Stimulated activated CD8-positive, alpha-beta memory T cell treated with anti-CD3 and anti-CD28 coated beads, Interleukin-7, amount 100 ng/mL, for 1 hour (primary cell): ENCODE measurements at places on chromosomes 11 and 22.
A peak's percentile ranks its signal among the peaks of the same experiment; 100 is the strongest.

- DNase-seq = no peak
These were observed at the start of gene ABCG4 for GRCh38 chr11:119149018-119149785. TSS of gene ABCG4 (plus strand) at chr11:119149052. CDS start at chr11:119149966, 914 bp downstream.

DNA sequence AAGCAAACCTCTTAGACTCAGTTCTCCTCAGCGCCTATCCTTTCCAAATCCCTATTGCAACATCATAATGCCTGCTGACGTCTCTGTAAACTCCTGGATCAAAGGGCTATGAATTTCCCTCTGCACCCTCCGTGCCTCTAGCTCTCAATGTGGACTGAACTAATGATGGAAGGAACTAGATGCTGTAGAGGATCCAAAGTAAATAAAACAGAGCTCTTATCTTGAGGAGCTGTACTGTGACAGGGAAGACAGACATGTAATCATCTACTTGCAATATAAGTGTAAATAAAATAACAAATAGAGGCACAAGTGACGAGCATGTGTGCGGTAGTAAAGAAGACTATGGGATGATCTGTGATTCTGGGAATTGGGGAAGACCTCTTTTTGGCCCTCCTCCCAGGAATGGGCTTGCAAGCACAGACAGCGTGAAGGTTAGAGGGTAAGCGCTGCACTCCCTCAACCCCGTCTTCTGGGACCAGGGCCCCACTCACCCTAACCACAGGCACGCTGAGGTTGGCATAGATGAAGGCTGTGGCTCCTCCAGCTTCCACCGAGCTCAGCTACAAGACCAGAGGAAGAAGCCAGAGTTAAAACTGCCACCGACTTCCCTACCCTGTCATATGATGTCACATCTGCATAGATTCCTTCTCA, 42.2 kb downstream of the P4HA3 start:
- no peak for DNase-seq

GRCh38 chr11:58659910-58660570, 37.6 kb downstream of the CNTF start:
- no peak for DNase-seq

DNA sequence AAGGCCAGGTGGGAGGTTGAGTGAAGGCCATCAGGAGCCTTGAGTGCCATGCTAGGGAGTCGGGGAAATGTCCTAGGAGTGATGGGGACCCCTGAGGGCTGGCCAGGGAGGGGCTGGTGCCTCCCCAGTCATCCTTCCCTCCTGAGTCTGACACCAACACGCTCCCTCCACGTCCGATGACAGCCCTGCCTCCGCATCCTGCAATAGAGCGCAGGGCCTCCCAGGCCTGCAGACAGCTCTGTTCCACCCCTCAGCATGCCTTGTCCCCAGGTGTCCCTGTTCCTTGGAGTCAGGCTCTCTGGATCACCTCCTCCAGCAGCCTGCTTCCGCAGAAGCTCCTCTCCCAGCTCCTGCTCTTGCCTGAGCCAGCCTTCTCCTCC, 3.1 kb downstream of the RAC2 start:
- DNase-seq = no peak

GRCh38 chr22:32416556-32417085, 4.6 kb upstream of the RTCB start:
- no peak for DNase-seq

- no peak for DNase-seq
These were observed 42.9 kb downstream of the MICAL3 start for GRCh38 chr22:17981497-17981896.

GRCh38 chr11:135023499-135023898, 611.5 kb upstream of the B3GAT1 start:
- no peak for DNase-seq

- no peak for DNase-seq
These were observed 687.8 kb downstream of the FAM181B start for GRCh38 chr11:82045748-82046457.

DNA sequence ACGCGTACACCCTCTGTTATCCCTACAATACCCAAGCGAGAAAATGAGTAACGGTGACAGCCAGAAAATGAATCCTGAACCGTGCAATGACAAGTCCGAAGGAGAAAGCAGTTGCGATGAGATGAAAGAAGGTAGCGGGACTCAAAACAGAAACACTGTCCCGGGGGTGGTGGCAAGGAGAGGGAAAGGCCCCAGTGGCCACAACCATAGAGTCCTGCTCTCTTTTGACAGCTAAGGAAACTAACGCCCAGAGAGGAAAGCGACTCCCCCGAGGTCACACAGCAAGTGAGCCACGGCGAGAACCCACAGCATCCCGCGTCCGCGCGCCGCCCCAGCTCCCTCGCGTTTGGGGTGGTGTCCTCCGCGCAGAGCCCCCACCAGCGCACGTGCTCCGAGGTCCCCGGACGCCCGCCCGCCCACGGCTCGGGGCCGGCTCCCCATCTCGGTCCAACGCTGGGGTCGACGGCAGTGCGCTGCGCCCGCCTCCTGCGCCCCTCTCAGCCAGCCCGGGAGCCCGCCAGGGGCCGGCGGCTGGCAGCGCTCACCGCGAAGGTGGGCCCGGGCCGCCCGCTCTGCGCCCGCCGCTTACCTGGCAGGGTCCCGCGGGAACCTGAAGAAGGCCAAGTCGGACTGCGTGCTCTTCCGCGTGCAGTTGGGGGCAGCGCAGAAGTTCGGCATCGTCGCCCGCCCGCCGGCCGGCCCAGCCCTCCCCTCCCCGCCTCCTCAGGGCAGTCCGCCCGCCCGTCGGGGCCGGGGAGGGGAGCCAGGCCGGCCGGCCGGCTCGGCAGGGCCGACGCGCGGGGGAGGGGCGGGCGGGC, 564 bp downstream of the THAP12 start:
- DNase-seq = peak; percentile 11
